ENCODE measurements at places on chromosomes 4 and X.
A peak's percentile ranks its signal among the peaks of the same experiment; 100 is the strongest.

DNA sequence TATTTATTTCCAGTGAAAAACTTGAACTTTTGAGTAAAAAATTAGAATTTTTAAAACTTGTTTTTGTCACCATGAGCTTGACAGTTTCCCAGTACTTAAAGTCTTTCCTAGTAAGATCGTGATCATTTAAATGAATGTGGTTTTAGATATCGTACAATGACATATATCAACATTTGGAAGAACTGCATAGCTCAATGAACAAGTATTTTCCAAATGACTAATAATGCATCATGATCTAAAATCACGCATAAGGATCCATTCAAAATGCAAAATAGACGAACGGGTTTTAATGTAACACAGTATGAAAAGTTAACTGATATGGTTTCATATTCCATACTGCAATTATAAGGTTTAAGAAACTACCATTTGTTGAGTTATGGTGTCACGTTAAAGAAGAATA is 4.1 kb upstream of the NDNF start:
- no peak for DNase-seq

DNA sequence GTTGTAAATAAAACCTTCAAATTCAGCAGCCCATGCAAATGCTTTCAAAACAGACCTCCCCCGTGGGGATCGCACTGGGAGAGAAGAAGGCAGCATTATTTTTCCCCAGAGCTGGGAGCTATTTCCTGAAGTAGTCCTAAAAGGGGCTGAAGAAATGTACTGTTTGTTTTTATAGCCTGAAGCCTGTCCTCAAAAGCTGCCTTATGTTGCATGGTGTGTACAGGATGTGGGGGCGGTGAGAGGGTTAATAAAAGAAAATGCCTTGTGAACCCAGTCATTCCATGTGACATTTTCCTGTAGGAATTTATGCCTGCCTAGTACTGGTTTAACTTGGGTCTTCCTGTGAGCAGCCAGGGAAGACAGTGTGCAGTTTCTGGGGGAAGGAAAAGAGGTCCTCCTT is 144.1 kb downstream of the SOWAHB start:
- DNase-seq = no peak

DNA sequence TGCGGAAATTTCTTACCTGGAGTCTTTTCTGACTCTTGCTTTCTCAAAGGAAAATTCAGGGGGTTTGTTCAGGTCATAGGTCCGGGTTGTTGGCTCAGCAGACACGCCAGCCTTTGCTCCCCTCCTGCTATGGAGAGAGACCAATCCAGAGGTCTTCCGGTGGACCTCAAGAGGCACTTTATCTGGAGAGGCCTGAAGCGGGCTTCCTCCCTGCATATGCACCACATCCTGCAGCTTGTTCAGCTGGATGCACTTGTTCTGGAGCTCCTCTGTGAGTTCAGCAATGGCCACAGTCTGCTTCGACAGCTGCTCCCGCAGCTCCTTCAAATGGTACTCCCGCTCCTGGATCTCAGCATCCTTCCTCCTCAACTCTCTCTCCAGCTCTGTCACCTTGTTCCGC is 10.5 kb downstream of the PRKG2 start:
- no peak for DNase-seq

DNA sequence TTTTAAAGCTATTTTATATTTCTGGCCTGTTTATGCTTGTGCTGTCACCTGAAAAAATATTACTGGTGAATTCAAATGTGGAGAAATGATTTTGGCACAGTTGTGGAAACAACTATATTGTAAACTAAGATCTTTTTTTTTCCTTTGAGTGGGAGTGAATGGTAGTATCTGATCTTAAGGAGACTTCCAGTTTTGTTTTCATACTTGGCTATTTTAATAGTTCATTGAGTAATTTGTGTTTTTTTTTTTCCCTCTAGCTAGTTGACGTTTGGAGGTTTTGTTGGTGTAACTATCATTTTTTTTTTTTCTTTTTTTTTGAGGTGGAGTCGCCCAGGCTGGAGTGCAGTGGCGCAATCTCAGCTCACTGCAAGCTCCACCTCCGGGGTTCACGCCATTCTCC is 10.5 kb downstream of the STAG2 start:
- DNase-seq = no peak

DNA sequence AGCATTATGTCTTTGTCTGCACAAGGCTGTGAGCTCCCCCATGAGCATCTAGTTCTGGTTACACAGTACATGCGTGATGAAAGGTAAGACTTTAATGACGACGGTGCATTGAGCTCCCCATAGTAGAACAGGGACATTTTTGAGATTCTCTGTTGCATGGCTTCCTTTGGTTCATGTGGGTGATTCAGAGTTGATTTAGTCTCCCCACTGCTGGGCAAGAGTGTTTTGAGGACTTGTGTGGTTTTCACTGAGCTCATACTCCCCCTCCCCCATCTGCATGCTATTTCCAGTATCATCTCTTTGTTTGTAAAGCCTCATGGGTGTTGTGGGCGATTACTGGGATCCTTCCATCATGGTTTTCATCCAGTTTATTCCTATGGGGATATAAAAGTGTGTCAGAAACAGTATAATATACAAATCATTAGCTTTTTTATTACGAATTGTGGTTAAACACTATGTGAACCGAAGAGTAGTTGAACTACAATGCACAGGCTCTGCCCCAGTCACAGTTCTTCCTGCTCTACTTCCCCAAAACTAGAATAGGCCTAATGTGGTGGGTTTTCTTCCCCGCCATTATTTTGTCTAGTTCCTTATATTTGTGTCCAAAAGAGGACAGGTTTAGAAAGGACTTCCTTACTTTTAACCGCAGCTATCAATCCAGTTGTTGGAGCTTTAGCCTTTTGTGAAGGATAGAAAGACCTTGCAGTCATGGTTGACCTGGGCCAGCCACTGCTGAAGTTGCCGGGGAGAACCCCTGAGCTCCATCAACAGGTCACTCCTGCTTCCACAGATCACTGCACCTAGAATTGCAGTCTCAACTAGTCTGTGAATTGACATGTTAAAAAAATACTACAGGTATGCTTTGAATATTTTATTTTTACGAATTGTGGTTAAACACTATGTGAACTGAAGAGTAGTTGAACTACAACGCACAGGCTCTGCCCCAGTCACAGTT is 30.4 kb downstream of the KIT start:
- DNase-seq = no peak

DNA sequence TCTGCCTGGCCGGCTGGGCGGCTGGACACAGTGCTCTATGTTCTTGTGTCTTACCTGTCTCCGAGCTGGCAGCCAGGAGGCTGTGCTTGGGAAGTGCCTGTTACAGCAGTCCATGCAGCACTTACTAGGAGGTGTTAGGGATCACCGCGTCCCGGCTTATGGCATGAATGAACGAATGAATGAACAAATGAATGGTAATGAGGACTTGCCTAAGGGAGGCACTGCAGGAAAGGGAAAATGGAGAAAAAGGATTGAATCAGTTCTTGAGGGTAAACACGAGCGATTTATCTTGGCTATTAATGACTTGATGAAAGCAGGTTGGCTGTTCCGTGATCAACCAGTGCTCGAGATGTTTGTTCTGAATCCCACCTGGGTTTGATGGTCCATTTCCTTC is 31.1 kb downstream of the TBC1D14 start:
- no peak for DNase-seq

DNA sequence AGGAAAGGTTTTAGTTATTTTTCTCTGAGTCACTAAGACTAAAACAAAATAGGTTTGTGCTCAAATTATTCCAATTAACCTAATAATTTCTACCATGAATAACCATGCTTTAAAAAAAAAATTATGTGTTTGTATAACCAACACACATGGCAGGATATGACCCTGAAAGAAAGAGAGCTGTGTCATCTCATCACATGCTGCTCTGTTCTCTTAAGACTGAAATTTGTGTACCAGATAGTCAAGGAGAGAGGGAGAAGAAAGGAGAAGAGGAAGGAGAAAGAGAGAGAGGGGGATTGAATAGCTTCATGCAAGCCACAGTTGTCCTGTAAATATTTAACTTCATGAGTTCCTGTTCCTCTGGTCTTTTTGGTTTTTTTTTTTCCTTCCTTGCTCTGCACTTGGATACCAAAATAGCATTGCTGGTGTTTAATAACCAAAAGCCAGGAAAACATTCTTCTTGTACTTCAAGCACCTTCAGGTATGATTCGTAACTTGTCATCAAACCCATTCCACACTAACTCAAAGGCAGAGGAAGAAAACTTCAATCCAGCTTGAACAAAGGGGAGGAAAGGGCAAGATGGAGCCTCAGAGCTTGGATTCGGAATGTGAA is 6.4 kb upstream of the PROM1 start:
- DNase-seq = no peak

- no peak for DNase-seq
Measured at GRCh38 chr4:165410214-165410613, 31.4 kb downstream of the CPE start.

DNA sequence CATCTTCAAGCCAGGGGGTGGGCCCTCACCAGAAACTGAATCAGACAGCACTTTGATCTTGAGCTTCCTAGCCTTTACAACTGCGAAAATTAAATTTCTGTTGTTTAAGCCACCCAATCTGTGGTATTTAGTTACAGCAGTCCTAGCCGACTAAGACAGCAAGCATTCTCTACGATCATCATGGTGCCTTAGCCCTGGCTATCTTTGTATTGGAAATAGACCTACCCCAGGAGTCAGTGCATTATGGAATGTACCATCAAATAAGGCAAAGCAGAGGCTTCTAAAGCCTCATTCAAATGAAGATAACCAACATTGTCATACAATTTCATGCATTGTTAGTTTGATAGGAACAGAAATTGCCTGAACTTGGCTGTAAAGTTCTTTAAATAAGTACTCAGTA is 75.0 kb downstream of the PARM1 start:
- no peak for DNase-seq

- DNase-seq = no peak
Measured at GRCh38 chr4:8350841-8351461, 81.4 kb downstream of the HTRA3 start.

DNA sequence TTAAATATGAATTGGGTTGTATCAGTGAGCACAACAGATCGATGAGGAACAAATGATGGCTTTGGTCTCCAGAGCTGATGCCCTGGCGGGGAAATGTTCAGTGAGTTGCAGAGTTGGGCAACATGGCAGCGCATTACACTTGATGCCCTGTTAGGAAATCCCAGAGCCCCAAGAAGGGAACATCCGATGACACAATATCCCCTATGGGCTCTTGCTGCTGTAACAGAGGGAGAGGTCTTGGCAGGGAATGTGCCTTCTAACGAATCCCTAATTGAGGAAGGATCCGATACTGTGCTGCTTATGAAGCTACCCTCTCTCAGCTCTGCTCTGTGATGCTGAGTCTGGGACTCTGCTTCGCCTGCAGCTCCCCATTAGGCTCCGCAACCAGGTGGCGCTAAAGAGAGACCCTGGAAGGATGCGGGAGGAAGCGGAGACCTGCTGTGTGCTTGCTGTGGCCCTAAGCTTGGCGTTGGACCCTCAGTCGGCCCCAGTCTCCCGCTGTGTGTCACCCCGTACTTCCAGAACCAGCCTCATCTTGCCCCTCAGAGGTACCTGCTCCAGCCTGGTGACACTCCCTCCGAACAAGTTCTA is 38.9 kb downstream of the PDHA1 start:
- peak; percentile 37 for DNase-seq

- no peak for DNase-seq
Measured at GRCh38 chr4:76894537-76895255, 3.2 kb downstream of the SOWAHB start.

- no peak for DNase-seq
Measured at GRCh38 chr4:69473699-69474098, 22.0 kb downstream of the UGT2B4 start.

DNA sequence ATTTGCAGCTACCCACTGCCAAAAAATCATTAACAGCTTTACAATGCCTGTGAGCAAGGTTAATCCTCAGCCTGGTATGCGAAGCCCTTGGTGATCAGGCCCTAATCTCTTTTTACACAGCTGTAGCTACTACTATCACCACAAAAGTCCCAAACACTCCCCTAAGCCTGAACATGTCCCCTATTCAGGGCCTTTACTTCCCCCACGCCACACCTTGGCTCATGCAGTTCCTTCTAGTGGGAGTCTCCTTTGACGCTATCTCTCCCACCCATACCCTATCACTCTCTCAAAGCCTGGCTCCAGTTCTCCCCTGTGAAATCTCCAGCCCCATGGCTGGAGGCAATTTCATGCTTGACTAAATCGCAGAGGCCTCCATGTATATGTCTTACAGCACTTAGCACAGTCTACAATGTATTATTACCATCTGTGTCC is 90.6 kb upstream of the CBR4 start:
- DNase-seq = no peak

DNA sequence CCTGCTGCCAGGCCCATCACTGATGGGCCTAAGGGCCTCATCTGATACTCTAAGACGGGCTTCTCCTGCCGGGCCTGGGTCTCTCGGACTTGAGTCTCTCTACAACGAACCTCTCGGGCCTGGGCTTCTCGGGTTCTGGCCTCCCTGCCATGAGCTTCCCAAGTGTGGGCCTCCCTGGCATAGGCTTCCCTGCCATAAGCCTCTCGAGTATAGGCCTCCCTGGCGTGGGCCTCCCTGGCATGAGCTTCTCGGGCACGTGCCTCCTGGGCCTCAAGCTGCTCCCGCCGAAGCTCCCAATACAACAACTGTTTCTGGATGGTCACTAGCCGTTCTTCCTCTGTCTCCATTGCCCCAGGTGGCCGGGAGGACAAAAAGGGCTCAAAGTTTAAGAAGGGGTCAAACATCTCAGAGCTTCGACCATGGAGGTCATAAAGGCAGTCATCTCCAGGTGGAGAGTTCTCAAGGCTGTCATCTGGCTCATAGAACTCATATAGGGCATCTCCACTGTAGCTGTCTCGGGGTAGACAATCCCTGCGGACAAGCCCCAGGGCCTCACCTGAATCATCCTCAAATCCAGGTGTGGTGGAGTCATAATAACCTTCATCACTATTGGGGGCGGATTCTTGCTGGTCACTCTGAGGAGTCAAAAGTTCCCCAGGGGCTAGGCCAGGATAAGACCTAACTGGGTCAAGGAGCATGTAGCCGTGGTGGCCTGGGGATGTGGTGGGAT is 14.1 kb downstream of the AMER1 start:
- DNase-seq = no peak

DNA sequence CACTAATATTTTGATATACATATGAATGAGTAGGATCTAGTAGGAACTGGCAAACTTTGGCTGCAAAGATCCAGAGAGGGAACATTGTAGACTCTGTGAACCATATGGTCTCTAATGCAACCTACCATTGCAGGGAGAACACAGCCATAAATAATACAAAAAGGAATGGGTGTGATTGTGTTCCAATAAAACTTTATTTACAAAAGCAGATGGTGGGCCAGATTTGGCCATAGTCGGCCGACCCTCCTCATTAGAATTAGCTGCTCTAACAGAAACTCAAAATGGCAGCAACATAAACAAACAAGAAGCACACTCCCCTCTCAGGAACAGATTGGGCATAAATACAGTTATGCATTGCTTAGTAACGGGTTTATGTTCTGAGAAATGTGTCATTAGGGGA is 198.1 kb upstream of the RBPJ start:
- no peak for DNase-seq

GRCh38 chr4:23972187-23972586 is 82.3 kb upstream of the PPARGC1A start:
- no peak for DNase-seq

GRCh38 chr4:178387756-178388155 is 945.5 kb upstream of the AGA start:
- DNase-seq = no peak

Data from activated CD4-positive, alpha-beta T cell treated with anti-CD3 and anti-CD28 coated beads, Interleukin-2, amount 50 U/mL, for 4 hours (primary cell).